ENCODE measurements at places on chromosomes 12 and 14.
A peak's percentile ranks its signal among the peaks of the same experiment; 100 is the strongest.

DNA sequence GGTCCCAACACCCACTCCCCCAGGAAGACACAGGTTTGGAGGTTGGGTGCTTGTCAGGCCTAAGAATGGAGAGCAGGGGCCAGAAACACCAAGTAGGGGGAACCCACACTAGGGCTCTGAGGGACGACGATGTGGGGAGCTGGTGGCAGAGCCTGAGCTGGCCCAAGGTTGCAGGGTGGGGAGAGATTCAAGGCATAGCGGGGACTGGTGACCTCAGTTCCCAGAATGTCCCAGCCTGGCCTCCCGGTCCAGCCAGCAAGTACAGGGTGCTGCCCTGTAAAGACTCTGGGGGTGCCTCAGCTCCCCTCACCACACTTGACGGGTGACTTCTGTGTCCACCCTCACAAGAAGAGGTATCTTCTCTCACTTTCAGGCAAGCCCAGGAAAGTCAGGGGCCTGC, 86.7 kb downstream of the ALG10 start:
- no peak for DNase-seq

GRCh38 chr14:51681411-51681810, 29.7 kb downstream of the FRMD6 start:
- no peak for DNase-seq

- DNase-seq: no peak
Observed at GRCh38 chr14:92460541-92460915, 53.1 kb upstream of the RIN3 start.

DNA sequence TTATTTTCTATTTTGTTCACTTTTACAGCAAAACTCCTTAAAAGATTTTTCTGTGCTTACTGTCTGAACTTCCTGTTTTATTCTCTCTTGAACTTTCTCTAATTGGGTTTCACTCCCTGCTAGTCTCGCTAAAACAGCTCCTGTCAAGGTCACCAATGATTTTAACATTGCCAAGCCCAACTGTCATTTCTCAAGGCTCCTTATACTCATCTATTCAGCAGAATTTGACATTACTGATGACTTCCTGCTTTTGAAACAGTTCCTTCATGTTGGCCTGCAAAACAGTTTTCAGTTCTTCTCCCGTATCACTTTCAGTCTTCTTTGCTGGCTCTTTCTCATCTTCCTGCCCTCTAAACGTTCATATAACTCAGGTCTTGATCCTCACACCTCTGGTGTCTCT, 268.5 kb upstream of the USP15 start:
- no peak for DNase-seq

GRCh38 chr12:89975574-89975973, 266.9 kb upstream of the ATP2B1 start:
- DNase-seq: no peak

DNA sequence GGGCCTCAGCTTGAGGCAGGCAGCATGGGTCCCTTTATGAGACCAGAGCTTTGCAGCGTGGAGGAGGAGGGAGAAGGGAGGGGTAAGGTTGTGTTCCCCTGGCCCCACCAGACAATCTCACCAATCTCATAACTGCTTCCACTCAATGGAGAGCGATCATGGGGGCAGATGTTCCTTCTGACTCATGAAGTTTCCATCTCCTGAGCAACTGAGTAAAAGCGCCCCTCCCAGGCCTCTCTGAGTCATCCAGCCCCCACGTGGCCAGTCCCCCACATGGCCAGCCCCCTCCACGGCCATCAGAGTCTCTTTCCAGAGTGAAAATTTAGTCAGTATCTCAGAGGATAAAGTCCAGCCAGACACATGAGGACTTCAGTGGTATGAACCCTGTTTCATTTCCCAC, 39.2 kb upstream of the PLXNC1 start:
- no peak for DNase-seq

- no peak for DNase-seq
Observed at GRCh38 chr14:99093532-99094517, 178.2 kb downstream of the BCL11B start.

DNA sequence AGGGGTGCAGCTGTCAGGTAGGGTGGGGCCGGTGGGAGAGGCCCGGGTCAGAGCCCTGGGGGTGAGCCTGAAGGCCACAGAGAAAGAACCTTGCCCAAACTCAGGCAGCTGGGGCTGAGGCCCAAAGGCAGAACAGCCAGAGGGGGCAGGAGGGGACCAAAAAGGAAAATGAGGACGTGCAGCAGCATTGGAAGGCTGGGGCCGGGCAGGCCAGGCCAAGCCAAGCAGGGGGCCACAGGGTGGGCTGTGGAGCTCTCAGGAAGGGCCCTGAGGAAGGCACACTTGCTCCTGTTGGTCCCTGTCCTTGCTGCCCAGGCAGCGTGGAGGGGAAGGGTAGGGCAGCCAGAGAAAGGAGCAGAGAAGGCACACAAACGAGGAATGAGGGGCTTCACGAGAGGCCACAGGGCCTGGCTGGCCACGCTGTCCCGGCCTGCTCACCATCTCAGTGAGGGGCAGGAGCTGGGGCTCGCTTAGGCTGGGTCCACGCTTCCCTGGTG, 10.5 kb downstream of the MMP14 start:
- no peak for DNase-seq

DNA sequence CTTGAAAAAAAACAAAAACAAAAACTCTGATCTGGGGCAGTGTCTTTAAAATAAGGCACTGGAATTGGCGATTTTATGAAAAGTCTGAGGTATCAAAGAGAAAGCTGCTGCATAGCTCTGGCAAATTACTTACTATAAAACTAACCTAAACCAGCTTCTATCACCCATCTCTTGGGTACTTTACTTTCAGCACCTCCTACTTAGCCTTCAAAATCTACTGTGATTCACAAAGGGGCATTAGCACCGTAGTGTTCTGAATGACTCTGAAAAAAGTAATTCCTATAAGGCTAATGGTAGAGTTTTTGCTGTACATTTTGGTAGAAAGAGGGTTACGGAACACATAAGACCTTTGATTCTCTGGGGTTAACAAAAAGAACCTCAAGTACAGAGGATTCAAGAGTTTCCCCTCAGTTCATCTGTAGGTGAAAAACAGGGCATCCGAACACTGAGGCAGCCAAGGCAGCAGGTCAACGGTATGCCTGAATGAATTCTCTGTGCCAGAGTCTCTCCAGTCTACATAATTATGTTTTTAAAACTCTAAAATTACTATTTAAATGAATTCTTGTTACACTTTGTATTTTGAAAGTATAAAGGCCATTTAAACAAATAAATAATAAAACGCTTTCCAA, 101.5 kb downstream of the ELK3 start:
- DNase-seq: no peak

DNA sequence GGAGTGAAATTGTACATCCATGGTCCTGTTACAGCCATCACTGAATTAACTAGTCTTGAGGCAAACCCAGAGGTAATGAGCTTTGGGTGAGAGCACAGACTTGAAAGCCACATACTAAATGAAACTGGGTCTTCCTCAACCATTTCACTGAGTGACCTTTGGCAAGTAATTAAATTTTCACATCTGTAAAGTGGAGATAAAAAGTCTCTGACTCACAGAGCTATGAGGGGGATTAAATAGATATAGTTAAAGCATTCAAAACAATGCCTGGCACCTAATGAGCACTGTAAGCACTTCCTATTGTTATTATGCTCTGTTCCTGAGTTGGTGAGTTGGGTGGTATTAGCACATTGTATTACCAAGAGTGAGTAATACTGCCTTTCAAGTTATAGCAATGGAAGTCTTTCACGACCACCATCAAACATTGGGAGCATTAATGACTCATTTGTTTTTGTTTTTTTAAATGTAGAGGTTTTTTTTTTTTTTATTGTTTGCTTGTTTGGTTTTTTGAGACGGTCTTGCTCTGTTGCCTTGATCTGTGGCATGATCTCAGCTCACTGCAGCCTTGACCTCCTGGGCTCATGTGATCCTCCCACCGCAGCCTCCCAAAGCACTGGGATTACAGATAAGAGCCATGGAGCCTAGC, 12.5 kb upstream of the STRN3 start:
- DNase-seq: no peak

DNA sequence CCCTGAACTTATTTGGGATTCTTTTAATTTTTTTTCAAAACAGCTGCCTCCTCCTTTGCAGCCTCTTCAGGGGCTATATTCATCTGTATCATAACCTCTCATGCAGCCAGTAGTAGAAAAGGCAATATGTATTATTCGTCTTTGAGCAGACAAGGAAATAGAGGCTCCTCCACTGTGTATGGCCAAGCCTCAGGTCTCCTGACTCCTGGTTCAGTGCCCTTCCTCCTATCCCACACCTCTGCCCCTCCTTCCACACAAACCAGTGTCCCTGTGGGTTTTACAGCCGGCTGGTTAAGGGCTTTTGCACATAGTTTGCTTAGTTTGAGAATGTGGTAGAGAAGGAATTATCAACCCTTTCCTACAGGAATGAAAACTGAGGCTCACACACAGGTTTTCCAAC, 8.8 kb upstream of the ACVRL1 start:
- no peak for DNase-seq

GRCh38 chr12:60602601-60603000, 1006.8 kb downstream of the SLC16A7 start:
- no peak for DNase-seq

DNA sequence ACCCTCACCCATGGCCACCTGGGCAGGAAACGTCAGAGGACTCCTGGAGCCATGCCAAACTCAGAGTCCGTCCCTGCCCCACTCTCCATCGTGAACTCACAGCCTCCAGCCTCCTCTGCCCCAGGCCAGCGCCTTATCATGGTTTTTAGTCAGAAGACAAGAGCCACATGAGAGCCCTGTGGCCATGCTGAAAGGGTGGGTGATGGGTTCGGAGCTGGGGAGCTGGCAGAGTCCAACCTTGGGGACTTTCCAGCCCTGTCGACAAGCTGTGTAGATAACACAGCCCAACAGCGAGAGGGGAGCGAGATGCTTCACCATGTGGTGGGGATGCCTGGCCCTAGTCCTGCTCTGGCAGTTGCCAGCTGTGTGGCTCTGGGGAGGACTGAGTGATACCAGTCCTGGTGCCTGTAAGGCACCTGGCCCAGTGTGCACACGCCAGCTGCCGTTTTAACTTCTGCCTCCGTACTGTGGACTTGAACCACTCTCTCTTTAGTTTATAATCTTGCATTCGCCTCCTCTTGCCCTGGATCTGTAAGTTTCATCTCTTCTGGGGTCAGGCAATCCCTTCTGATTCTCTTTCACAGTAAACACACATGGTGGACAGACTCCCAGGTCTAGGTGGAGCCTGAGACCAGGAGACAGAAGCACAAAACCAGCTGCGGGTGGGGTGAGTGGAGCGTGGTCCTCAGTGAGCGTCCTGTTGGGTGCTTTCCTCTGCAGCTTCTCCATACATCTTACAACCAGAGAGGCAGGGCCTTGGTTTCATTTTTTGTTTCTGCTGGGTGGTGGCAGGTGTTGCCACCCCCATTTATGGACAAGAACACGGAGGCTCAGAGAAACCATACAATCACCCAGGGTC, 55.3 kb downstream of the RIN3 start:
- DNase-seq: no peak

- no peak for DNase-seq
Observed at GRCh38 chr14:20802341-20803084, at the start of gene RNASE1. Gene RNASE1, minus strand, starts transcription at chr14:20802844. Its CDS starts 776 bp downstream, at chr14:20802068.

DNA sequence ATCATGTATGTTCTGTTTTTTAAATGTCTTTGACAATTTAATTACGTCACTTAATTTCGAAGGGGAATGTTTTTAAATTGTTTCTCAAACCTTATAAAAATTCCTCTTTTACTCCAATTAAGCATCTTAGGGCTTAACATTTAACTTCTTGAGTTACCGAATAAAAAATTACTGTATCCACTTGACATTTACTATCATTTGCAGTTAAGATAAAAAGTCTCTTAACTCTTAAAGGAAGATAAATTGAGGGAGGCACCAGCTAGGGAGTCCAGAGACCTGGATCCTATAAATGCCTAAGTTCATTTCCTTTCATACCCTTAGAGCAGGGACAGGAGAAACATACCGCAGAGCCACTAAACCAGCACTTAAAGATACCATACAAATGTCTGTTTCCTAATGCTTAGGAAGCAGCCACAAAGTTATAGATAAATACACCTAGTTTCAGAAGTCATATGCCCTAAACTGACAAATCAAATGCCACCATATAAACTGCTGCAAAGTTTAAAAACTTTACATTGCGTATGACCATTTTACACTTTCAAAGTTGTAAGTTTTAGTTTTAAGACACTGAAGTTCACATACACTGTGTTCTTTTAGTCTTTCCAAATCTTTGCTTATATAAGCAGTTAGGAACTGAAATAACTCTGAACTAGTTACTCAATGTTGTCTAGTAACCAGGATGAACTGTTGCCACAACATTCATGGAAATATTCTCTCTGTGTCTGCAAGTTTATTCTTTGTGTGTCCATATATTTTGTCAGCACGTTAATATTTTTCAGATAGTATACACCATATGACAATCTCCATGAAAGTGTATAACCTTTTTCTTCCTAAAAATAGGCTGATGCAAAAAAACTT, 71.2 kb downstream of the GALNT4 start:
- peak; percentile 80 for DNase-seq

- DNase-seq: no peak
Observed at GRCh38 chr12:92058664-92059063, 87.0 kb downstream of the BTG1 start.

- no peak for DNase-seq
Observed at GRCh38 chr14:95006051-95006450, 151.3 kb downstream of the DICER1 start.

DNA sequence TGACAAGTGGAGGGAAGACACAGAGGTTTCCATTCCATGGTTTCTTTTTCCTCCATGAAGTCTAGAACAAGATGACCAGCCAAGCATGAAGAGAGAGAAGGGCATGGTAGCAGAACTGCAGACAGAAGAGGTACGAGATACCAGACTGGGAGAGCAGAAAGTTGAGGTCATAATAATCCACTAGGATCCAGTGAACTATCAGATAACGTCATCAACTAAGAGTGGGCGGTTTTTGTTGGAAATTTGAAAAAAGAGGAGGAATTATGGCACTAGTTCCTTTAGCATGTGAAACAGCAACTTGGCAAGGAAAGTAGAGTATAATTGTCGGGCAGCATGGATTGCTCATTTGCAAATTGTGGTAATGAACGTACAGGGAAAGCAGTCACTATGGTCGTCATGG, 357.6 kb downstream of the PDZRN4 start:
- no peak for DNase-seq

DNA sequence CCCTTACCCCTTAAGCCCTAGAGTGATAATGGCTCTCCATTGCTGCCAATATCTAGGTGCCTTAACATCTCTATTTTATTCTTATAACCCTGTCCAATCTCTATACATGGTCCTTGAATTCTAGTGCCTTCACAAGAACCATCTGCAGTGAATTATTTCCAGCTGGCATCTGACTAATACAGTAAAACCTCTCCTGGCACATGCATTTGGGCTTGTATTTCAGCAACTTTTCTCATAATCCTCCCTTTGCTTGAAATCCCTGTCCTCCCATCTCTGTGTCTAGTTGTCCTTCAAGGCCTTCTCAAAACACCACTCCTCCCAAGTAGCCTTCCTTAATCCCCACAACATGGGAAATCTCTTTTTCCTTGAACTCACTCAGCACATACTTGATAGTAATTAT, 14.2 kb upstream of the HMGA2 start:
- DNase-seq: no peak

DNA sequence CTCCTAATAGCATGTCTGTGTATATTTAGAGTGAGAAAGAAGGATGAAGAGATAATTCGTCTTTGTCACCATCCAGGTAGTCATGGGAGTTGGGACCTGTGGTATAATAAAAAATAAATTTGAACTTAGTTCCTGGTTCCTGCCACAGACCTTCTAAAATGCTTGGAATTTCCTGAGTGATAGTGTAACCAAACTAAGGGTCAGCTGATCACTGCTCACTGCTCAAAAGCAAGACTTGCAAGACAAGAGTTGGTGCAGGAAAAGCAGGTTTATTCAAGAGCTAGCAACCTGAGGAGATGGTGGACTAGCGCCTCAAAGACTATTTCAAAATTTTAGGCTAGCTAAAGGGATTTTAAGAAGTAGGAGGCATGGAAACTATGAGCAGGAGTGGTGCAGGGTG, 19.1 kb downstream of the ANG start:
- peak; percentile 51 for DNase-seq

GRCh38 chr12:112308652-112309051, 73.6 kb downstream of the HECTD4 start:
- DNase-seq: no peak

All from right lung (tissue), 10 donors.